Frontal cortex (tissue), 4 donors: ENCODE measurements at places on chromosomes 16 and 17. TPM values are rescaled to one million over a fixed set of nuclear protein-coding genes. Genes with fewer than 3 reads are reported as not detected.

The ALG1 gene
- total RNA-seq: 11.4 TPM

The ENGASE gene
- 11.0 TPM for total RNA-seq

The TRPV3 gene
- 0.82 TPM for total RNA-seq

The ZG16B gene
- not detected for total RNA-seq

The CPHXL2 gene
- not detected for total RNA-seq

The ITGAD gene
- total RNA-seq: not detected

The KRT16 gene
- total RNA-seq: not detected

The PLA2G15 gene
- 18.3 TPM for total RNA-seq

- DNase-seq: no peak
Observed at GRCh38 chr16:63998-64913, 8.2 kb downstream of the RHBDF1 start.

DNA sequence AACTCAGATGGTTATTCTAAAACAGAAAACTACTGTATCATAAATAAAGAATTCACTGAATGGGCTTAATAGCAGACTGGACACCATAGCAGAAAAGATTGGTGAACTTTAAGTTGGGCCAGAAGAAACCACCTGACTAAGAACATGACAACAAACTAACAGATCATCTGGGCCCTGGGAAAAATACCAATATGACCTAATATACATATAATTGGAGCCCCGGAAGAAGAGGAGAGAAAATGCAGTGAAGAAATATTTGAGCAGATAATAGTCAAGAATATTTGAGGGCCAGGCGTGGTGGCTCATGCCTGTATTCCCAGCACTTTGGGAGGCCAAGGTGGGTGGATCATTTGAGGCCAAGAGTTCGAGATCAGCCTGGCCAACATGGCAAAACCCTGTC is 25.5 kb upstream of the SDK2 start:
- no peak for DNase-seq

- no peak for DNase-seq
Observed at GRCh38 chr16:77469634-77470033, 34.8 kb upstream of the ADAMTS18 start.

DNA sequence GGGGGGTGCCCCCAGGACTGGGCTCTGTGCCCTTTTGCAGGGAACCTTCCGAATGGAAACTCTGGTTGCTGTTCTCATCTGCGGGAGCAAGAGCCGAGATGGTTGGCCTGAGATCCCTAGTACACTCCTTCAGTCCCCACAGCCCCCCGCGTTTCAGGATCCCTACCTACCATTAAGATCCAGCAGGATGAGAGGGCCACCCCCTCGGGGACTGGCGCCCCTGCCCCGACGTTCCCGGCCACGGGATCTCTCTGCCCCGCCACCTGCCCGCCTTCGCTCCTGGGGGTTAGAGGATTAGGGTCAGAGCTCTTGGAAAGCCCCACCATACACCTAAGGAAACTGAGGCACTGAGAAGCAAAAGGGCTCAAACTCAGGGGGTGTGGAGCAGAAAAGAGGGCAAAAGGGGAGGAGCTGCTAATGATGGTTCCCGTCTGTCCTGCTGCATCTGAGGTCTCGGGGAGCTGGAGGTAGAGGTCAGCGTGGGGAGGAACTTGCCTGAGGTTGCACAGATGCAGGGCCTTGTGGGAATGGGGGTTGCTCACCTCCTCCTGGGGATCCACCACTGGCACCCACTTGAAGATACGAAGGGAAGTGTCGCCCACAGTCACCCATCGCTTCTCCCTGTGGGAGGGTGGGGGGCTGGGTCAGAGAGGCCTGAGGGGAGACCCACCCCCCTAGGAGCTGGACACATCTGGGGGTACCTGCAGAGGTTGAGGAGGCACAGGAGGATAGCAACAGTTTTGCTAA is 1.0 kb downstream of the BCL7C start:
- DNase-seq: no peak

- DNase-seq: no peak
Observed at GRCh38 chr16:16052916-16053315, 103.5 kb downstream of the ABCC1 start.

GRCh38 chr16:82124651-82125050 is 45.4 kb downstream of the MPHOSPH6 start:
- no peak for DNase-seq

- no peak for DNase-seq
Observed at GRCh38 chr17:77435272-77436057, 294.7 kb downstream of the SEC14L1 start.

GRCh38 chr17:4635823-4636375 is 5.6 kb downstream of the ALOX15 start:
- no peak for DNase-seq

DNA sequence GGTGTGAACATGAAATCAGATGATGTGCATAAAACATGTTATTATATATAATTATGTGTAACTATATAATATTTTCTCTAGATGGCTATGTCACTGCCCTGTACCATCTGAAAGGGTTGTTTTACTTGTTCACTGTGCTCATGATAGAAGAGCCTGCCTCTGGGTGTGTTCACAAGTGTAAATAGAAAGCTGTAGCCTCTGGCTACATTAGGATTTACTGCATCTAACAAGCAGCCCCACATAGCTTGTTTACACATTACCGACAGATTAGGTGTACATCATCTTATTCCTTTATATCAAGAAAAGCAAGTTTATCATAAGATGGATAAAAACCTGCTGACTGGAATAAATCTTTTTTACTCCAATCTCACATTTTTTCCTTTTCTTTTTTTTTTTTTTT is 46.1 kb downstream of the CHD9 start:
- no peak for DNase-seq

GRCh38 chr16:73054813-73055482 is 7.0 kb upstream of the ZFHX3 start:
- no peak for DNase-seq

GRCh38 chr17:32802306-32802705 is 74.6 kb downstream of the MYO1D start:
- DNase-seq: no peak

DNA sequence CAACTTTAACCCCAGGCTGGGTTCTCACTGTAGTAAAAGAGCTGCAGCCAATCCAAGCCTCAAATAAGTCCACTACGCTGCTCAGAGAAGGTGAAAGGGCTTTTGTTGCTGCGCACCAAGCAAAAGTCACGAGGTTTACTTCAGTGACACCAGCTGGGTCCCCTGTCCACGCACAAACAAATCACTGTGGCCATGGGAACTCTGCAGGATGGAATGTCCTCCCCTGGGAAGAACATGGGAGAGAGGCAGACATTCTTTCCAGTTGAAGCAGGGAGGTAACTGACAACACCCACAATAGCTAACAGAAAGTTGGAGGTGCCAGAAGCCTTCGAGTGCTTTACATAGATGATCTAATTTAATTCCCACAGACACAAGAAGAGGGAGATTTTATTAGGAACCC is 181.9 kb downstream of the PMP22 start:
- no peak for DNase-seq

- no peak for DNase-seq
Observed at GRCh38 chr16:2767140-2767731, 9.8 kb downstream of the ELOB start.

- no peak for DNase-seq
Observed at GRCh38 chr17:68711858-68712257, 110.7 kb upstream of the FAM20A start.

DNA sequence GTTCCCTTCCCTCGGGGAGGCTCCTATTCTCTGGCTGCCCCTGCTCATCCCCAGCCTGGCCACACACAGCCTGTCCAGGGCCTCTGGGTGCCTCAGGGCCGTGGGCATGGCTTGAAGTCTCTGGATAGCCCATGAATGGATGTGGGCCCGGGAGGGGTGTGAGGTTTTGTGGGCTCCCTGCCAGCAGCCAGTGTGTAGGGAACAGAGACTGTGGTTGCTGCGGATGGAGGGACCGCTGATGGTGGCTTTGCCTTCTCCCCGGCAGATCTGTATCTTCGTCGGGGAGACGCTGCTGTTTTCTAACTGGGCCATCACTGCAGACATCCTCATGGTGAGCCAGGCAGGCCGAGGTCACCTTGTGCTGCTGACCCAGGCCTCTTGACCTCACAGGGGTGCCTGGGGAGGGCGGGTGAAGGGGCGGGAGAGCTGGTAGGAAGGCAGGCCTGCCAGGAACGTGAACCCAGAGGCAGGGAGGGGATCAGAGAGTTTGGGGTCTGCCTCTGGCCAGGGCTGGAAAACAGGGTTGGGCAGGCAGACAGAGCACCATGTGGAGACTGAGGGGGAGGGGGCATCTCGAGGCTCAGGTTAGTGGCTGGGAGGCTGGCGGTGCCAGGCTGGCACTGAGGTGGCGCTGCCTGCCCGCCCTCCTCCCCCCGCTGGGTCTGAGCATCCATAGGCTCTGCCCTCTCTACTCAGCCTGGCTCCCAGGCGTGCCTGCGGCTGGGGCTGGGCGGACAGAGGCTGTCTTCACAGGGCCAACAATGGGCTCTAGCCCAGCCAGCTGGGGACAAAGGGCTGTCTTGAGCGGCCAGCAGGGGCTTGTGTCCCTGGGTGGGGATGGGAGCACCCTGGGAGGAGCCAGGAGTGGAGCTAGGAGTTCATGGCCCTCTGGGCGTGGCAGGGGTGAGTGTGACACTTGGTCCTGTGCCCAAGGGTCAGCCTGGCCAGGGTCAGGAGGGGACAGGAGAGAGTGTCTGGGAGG is 21.4 kb downstream of the MYBBP1A start:
- DNase-seq: peak; percentile 82
